SHP77 (cell line): ENCODE measurements at places on chromosomes 16 and 17.

GRCh38 chr17:50881182-50881581 is 15.0 kb upstream of the TOB1 start:
- no peak for DNase-seq

DNA sequence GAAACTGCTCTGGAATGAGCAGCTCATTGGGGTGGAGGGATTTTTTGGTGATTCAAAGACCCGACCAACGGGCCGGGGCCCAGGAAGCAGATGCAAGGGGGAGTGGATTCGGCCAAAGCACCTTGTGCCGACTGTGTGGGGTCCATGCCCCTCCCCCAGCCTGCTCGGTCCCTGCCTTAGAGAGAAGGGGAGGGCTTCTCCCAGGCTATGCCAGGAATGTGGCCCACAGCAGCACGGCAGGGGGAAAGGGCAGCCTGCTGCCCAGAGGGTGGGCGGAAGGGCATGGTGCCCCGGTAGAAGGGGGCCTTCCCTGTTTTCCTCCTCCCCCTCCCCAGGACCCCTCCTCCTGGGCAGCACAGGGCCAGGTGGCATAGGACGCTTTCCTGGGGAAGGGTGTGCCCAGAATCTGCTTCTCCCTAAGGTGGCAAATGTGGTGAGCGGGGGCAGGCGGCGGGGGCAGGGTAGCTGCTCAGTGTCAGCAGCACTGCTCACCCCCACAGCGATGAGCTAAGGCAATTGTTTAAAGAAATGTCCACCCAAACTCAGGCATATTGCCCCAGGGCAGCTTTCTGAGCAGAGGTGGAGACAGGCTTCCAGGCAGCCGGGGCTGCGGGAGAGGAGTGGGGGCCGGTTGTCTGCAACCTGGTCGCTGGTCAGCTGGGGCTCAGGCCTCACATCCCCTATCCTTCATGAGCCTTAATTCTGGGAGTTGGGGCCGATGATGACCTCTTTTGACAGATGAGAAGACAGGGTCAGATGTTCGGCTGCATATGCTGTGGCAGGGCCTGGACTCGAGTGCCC is 33.9 kb upstream of the MLKL start:
- no peak for DNase-seq

DNA sequence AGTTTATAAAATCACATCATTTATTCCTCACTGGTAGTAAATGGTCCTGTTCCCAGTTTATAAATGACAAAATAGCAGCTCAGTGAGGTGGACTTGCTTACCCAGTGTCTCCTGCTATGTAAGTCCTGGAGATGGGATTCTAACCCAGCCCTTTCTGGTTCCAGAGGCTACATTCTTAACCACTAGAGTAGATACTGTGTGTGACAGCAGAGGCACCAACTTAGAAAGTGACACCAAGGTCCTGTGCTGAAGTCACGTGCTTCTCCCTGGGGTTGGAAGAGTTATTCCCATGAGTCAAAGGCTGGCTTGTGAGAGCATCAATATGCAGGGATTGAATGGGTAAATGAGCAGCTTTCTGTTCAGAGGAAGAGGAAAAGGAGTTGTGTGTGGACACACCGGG is 167.3 kb upstream of the IRX3 start:
- DNase-seq = no peak

DNA sequence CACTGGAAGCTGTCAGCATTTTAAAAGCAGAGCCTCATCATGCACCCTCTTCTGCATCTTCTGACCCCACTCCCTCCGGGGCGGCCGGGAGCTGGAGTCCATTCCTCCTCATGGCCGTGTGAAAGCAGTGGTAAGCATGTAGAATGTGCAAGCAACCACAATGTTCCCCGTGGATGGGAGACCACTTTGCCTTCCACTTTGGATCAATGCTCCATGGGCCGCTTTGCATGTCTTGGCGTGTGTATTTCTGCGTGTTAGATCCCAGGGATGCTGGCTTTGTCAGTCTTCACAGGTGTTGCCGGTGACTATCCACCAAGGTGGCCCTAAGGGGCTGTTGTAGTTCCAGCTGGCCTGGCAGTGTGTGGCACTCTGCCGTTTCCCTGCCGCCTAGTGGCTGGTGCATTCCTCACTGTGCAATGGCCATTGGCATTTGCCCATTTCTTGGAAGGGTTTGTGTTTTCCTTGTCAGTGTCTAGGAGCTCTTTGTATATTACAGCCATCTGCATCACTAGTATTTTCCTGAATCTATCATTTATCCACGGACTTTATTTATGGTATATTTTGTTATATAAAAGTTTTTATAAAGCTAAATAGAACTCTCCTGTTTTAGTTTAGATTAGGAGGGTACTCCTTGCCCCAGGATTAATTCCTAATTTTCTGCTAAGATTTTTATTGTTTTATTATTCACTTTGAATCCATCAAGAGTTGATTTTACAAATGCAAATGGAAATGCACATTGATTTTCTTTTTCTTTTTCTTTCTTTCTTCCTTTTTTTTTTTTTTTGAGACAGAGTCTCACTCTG is 5.8 kb upstream of the ALDH3A1 start:
- DNase-seq = peak; percentile 93

DNA sequence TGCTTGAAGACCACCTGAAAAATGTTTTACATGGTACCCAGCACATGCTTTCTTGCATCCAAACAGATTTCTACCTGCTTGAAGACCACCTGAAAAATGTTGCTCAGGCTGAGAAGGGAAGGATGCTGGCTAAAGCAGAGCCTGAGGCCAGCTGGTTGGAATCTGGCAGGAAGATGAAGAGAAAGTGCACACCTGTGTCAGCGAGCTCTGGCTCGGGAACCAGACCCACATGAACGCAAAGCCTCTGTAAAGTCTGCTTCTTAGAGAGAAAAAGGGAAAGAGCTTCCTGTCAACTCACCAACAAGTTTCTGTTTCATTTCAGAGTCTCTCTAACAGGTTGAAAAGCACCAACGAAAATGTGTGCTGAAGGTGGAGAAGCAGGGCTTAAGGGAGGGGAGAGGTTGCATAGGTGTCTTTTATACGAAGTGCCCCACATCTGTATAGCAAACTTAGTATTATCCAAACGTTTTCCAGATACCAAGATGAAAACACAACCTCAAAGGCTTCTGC is 226.0 kb downstream of the TOX3 start:
- DNase-seq = no peak

GRCh38 chr17:50583641-50584040 is 23.1 kb downstream of the CACNA1G start:
- DNase-seq = no peak

GRCh38 chr16:86034421-86034919 is 135.5 kb downstream of the IRF8 start:
- no peak for DNase-seq

GRCh38 chr16:4811773-4812172 is 9.3 kb upstream of the ROGDI start:
- no peak for DNase-seq

DNA sequence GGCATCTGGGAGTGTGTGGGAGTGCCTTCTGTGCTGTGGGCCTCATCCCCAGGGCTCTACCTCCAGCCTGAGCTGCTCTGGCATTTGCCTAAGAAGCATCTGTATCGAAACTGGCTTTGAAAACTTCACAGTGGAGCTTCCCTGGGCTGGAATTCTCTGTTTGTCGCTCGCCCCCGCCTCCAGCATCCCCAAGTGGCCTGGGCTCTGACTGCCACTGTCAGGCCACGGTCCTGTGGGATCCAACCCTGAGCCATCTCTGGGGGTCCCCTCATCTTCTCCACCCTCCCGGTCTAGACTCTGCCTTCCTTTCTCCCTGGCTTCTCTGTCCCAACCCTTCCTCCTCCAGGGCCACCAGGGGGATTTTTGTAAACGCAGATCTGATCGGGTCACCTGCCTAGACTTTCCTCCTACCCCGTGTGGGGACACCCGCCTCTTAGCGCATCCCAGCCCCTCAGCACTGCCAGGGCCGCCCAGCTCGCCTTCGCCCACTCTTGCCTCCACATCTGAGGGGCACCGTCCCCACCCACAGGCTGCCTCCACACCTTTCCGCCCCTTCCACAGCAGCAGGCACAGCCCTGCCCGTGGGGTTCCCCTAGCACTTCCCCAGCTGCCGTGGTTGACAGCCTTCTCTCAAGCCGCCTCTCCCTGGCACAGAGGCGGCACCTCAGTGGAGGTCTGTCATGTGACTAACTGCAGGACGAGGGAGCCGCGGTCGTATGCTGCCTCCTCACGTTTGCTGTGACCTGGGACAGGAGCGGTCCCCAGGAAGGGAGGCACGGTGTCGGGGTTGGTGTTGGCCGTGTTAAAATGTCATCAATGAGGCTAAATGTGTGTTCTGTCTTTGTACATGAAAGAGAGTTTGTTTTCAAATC is 12.0 kb downstream of the TBC1D24 start:
- DNase-seq = peak; percentile 42

DNA sequence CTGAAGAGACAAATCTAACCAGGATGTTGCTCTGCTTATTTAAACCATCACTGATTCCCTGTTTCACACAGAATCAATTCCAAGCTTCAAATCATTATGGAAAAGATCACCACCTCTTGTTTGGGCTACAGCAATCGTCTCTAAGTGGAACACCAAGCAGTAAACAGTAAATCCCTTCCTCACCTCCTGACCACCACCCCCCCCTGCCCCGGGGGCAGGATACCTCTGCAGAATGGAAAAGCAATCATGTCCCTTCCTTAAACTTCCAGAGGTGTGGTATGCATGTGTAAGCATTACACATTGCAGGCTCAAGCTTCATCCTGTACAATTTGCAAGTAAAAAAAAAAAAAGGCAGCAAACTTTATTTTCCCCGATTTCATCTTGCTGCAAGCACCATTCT is 373.8 kb downstream of the NPIPA8 start:
- no peak for DNase-seq

DNA sequence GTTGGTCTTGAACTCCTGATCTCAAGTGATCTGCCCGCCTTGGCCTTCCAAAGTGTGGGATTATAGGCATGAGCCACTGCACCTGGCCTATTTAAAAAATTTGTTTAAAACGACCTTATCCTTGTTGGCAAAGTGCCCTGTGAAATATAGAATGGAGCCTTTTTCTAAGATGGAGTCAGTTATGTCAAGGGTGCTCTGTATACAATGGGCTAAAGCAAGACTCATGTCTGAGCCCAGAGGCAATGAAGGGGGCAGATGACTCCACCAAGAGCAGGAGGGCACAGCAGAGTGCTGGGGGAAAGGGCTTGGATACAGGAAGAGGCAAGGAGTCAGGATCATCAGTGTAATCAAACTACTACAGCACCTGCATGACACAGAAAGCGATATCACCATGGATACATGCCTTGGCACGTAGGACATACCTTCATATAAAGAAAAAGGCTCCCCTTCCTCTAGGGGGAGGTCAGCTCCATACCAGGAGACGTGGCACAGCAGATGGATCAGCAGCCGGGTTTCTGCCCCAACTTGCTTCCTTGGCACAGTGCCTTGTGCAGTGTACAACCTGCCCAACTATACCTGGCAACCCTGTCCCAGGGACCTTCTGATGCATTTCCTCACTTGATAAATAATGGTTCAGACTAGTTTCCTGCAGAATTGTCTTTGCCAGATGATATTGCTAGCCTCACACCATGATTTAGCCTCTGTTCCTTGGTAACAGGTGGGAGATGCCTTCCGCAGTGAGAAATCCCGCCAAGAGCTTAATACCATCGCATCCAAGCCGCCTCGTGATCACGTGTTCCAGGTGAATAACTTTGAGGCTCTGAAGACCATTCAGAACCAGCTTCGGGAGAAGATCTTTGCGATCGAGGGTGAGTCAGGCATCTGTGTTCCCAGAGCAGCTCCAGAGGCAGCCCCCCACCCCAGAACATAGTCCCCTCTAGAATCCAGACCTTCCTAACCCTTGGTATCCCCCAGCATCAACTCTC is 15.3 kb downstream of the ITGAM start:
- no peak for DNase-seq

DNA sequence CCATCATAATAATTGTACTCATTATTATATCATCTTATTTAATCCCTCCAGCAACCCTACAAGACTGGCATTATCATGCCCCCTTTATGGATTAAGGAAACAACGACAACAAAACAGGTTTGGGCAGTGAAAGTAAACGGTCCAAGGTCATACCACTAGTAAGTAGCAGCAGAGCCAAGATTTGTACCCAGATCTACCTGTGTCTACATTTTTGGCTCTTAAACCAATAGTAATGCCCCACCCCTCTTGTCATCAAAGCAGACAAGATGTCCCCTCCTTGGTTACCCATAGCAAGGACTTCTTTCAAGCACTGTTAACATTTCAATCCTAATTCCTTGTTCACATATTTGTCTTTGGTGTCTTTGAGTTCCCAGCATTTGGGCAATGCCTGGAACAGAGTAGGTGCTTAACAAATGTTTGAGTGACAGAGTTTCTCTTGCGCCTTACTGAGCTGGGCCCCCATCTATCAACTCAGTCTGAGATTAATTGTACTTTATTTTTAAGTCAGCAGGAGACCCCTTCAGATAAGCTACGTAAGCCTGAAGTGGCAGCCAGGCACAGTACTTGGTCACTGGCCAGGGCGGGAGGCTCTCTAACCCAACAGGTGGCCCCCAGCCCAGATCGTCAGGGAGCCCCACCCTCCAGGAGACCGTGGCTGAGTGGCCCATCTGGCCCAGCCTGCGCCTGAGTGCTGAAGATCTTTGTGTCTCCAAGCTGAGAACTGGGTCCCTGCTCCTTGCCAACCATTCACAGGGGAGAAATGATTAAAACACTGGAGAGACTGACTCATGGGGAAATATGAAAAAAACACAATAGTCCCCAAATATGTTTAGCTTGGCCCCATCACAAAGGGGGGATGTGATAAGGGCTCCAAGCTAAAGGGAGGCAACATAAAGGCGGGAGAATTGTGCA is 75.8 kb downstream of the AXIN2 start:
- DNase-seq = no peak

- no peak for DNase-seq
Measured at GRCh38 chr17:77055453-77055852, 85.3 kb upstream of the SEC14L1 start.

- DNase-seq = no peak
Measured at GRCh38 chr17:30112794-30113193, 3.8 kb upstream of the NSRP1 start.

- no peak for DNase-seq
Measured at GRCh38 chr16:56246051-56246817, 54.9 kb downstream of the GNAO1 start.

DNA sequence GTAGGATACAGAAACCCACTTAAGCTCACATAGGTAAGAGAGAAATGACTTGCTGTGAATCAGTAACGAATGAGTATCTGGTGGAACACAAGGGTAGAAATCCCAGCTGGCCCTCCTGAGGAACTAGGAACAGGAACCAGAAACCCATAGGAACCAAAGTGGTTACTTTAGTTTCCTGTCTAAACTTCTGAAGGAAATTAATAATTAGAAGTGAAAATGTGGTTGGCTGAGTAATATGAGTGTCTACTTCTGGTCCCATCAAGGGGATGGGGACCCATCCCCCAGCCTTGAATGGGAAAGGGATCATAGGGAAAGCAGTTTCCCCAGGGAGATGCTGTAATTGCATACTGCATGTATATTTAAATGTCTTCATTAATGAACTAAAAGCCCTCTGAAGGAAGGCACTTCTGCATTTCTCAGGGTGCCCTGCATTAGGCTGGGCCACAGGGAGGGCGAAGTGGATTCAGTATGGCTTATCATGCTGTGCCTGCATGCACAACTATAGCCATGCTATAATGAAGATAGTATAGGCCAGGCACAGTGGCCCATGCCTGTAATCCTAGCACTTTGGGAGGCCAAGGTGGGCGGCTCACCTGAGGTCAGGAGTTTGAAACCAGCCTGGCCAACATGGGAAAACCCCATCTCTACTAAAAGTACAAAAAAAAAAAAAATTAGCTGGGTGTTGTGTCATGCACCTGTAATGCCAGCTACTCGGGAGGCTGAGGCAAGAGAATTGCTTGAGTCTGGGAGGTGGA is 45.6 kb downstream of the CYB5B start:
- no peak for DNase-seq
